ENCODE measurements at places on chromosomes 5 and 9. TPM values are rescaled to one million over a fixed set of nuclear protein-coding genes. Genes with fewer than 3 reads are reported as not detected.
A peak's percentile ranks its signal among the peaks of the same experiment; 100 is the strongest.

DNA sequence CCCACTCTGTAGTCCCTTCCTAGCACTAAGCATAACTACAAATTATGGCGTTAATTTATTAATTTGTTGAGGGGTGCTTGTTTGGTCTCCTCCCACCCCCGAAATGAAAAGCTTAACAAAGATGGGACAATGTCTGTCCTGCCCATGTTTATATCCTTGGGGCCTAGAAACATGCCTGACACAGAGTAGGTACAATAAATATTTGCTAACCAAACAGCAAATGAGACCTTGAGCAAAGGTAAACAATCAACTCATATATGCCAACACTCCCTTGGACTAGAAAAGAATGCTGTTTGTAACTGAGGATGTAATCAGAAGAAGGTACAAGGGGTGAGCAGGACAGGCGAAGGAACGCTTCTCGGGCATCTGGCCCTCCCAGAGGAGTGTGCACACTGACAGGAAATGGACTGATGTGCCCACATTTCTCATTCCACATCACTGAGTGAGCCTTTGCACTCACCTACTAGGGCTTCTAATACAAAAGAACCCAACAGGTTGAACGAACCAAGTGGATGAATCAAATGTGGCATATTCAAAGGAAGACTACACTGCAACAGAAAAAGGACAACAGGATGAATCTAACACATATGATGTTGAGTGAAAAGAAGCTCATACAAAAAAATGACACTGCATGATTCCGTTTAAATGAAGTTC is 66.8 kb downstream of the MED27 start:
- DNase-seq, result no peak

DNA sequence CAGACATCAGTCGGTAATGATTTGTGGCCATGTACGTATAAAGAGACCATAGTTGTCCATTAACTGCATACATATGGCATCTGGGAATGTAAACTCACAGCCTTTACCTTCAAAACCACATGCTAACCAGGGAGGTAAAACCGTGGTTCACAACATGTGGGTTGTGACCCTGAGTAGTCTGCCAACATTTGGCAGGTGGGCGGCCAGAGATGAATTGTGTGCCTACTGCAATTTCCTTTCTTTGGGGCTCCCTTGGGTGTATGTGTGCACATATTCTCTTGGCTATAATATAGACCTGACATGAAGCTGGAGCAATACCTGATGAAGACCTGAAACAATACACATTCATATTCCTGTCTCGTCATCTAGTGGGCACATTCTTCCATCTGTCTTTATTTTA is 396.0 kb downstream of the MLLT3 start:
- no peak for DNase-seq

The PCDHGA6 gene
- 12.3 TPM for total RNA-seq

DNA sequence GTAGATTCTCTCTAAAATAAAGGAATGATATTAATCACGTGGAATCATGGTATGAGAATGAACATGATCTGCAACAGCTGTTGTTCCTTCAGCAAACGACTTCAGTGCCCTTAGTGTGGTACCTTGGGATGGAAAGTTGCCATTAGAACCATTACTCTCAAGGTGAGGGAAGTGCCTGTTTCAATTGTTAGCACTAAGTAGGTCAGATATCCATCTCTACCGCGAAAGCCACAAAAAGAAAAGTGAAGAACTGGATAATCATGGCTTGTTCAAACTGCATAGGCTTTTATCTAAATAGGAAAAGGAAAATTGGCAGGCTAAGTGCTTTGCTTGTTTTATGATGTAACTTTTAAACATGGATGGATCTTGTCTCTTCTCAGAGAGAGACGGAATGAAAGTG is 380.7 kb downstream of the MRPS30 start:
- DNase-seq, result no peak

The IL31RA gene
- 0.16 TPM for total RNA-seq

GRCh38 chr5:6194261-6194875 is 184.0 kb downstream of the MED10 start:
- DNase-seq, result no peak

- DNase-seq, result no peak
Measured at GRCh38 chr5:9932770-9933169, 302.6 kb upstream of the TAS2R1 start.

- no peak for DNase-seq
Measured at GRCh38 chr5:375336-375920, 53.9 kb downstream of the AHRR start.

- DNase-seq, result no peak
Measured at GRCh38 chr5:80125962-80126480, 90.9 kb downstream of the THBS4 start.

The ABCA2 gene
- total RNA-seq, result 20.9 TPM

- DNase-seq, result no peak
Measured at GRCh38 chr5:56003179-56003578, 8.4 kb upstream of the IL6ST start.

The PCDHA5 gene
- total RNA-seq, result 13.1 TPM

DNA sequence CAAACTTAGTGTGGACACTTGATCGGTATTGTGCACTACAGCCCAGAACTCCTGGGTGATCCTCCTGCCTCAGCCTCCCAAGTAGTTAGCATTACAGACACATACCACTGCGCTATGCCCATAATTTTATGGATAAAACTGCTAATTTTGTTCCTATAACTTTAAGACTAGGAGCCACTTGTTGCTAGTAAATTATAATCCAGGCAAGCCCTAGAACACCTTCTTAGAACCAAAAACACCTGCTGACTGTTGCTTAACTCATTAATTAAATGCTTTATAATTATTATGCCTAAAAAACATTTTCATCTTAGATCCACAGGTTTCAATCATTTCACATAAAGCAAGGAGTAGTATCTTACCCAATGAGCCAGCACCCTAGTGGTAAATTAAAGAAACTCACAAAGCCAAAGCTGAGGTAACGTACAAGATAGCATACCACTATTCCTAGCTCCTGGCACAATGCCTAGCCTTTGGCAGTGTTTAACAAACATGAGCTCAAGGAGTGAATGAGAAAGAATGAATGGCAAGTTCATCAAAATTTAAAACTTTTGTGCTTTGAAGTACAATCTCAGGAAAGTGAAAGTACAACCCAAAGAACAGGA is 5.4 kb downstream of the MRPS27 start:
- no peak for DNase-seq

- DNase-seq, result no peak
Measured at GRCh38 chr9:99785010-99785590, 36.6 kb upstream of the NR4A3 start.

The IFNA13 gene
- total RNA-seq, result not detected

- no peak for DNase-seq
Measured at GRCh38 chr9:97714435-97714834, 17.3 kb upstream of the XPA start.

DNA sequence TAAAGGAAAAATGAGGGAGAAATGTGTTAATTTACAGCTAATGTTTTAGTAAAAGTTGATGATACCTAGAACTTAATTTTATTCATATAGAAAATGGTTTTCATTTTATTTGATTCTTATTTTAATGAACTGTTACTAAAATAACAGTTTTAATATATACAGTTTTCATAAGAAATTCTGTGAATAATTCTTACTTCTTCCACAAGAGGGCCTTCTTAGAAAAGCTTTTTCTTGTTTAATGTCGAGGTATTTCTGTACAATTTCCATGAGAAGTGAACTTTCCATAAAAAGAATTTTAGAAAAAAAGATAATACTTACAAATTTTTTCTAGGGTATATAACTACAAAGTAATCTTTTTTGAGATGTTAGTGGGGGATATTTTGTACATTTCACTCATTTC is 73.9 kb downstream of the KLF9 start:
- DNase-seq, result no peak

DNA sequence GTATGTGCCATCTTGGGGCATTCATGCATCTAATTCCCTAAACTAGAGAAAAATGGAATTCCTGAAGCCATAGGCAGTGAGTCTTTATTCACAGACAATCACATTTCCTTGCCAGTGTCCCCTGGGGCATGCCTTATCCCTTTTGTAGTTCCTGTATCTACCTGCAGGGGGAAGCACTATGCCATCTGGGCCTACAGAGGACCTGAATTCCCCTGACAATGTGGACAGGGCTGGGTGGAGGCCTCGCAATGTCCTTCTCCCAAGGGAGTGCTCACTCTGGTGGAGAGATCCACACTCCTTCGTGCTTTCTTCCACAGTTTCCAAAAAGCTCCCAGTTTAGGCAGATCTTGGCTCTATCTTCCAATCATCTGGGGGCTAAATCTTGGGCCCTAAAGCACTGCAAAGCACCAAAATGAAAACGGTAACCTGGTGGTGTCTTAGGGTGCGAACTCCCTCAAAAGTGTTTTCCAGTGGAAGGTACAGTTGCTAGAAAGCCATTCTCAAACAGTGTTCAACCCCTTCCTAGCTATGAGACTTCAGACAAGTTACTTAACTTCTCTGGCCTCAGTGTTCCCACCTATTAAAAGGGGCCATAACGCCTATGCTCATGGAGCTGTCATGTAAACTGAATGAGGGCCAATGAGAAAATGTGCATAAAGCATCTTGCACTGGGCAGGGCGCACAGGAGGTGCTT is 17.5 kb downstream of the WHRN start:
- no peak for DNase-seq

The SLC1A3 gene
- 243 TPM for total RNA-seq

DNA sequence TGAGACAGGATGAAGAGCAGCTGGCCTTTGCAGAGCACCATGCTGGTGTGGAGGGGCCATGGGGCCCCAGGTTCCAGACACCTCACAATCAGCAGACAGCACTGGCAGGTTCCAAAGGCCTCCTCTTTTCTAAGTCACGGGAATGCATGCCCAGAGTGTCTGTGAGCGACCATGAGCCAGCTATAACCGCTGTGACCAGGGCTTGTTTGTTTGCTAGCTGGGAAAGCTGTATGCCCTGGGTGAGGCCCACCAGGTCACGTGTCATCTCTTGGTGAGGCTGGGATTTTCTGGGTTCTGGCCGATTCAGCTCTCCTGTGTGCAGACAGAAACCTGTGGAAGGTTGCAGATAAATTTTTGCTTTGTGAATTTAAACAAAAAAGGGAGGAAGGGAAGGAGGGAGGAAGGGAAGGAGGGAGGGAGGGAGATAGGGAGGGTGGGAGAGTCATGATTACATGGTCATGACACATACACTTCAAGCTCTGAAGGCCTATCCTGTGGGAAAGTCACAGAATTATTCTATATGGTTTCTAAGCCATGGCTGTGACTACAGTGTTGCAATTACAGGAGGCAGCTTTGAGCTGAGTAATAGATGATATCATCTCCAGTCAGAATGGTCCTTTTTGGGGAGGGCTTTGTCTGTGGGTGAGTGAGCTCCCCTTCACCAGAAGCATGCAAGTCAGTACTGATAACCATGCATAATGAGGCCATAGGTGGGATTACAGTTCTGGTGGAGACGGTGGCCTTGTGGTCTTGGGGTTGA is 37.2 kb downstream of the PAPPA start:
- DNase-seq, result no peak

DNA sequence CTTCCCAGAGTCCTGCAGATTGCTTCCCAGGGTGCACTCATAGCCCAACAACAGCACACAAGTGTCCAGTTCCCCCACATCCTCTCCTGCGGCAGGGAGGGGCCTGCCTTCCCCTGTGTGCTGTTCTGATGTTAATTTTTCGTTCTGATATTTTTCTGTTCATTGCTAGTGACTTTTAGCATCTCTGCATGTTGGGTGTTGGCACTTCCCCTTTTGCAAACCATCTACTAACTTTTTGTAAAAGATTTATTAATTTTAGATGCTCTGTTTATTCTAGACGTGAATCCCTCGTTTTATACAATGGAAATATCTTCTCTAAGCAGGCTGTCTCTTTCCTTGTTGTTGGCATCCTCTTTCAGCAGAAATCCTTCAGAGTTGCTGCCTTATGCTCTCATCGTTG is 97.3 kb upstream of the DAP start:
- no peak for DNase-seq

DNA sequence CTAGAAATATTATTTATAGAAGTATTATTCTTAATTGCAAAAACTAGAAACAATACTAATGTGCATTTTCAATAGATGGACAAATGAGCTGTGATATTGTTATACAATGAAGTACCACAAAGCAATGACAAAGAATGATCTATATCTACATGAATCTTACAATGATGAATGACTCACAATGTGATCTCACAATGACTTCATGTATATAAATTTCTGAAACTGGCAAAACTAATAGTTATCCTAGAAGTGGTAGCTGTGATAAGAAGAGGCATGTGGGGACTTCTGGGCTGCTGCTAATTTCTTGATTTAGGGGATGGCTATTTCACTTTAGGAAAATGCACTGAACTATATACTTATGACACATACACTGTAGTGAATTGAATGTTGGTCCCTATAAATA is 396.0 kb upstream of the ZNF608 start:
- no peak for DNase-seq

The ZFP2 gene
- 9.4 TPM for total RNA-seq

The SPATA31C1 gene
- not detected for total RNA-seq

The RPL35 gene
- 686 TPM for total RNA-seq

GRCh38 chr5:122126756-122127321 is 2.5 kb upstream of the ZNF474 start:
- peak; percentile 12 for DNase-seq

The RNF183 gene
- total RNA-seq, result not detected

GRCh38 chr9:84296146-84296843 is 44.3 kb downstream of the SLC28A3 start:
- no peak for DNase-seq

The HTR1A gene
- 18.2 TPM for total RNA-seq

DNA sequence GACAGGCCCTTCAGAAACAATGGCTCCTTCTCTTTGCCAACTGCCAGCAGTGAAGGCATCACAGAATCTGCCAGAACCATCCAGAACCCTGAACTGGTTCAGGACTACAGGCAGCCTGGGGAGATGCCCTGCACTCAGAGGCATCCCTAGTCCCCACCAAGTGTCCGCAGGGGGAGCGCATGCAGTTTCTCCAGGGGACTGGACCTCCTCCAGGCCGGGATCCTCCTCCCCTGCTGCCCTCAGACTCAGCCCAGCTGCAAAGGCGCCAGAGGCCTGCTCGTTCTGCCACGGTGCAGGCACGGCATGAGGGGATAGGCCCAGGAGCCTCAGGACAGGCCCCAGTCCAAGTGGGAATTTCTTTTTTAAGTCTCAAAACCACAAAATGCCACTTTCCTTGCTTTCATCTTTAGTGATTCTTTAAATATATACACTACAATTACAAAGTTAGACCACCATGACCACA is 72.0 kb downstream of the SEMA4D start:
- peak; percentile 41 for DNase-seq

- DNase-seq, result no peak
Measured at GRCh38 chr5:151243564-151243963, 9.4 kb upstream of the GM2A start.

Data from occipital lobe (tissue), 3 donors.